LoVo (cell line): ENCODE measurements at places on chromosomes 16 and 17.

GRCh38 chr17:75069783-75070182 lies 18.0 kb upstream of the SLC16A5 start:
- no peak for DNase-seq

- DNase-seq: no peak
Measured at GRCh38 chr17:43034894-43035293, 9.9 kb downstream of the RND2 start.

DNA sequence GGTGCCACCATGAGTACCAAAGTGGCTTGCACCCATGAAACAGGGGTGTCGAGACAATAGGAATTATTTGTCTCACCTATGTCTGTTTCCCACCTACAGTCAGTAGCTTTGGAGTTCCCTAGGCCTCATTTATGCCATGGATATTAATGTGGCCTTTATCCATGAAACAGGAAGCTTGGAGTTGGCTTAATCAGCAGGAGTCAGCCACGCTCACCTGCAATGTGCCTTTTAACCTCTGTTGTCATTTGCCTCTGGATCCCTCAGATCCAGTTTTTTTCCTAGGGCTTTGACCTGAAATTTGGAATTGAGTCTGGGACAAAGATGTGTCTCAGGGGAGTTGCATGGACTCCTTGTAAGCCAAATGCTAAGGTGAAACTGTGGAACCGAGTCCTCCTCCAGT lies 44.4 kb downstream of the TAOK1 start:
- no peak for DNase-seq

DNA sequence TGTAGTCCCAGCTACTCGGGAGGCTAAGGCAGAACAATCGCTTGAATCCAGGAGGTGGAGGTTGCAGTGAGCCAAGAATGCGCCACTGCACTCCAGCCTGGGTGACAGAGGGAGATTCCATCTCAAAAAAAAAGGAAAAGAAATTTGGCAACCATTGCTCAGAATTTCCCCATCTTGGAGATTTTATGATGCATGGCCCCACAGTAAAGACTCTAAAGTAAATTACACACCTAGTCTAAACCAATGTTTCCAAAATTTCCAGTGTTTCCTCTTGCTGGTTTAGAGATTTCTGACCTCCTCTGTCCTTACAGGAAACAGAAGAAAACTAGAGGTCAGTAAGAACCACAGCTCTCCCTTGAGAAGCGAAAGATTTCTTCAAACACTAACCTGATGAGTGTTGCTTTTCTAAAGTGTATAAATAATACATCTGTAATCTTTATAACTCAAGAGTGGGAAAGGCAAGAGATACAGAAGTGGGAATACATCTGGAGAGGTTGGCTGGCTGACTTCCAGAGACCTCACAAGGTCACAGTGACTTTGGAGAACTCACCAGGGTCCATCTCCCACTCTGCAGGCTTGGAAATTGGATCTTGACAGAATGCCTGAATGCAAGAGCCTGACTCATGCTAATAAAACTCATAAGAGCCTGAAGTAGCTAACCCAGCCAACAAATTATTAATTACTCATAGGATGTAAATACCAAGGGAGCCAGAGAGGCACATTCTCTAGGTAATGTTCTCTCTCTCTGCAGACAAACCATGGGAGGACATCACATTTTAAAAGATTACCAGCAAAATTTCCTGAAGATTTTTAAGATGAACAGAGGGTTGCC lies 8.8 kb downstream of the ADAT1 start:
- no peak for DNase-seq

GRCh38 chr17:32111141-32111771 lies 31.0 kb upstream of the RHOT1 start:
- DNase-seq: no peak

DNA sequence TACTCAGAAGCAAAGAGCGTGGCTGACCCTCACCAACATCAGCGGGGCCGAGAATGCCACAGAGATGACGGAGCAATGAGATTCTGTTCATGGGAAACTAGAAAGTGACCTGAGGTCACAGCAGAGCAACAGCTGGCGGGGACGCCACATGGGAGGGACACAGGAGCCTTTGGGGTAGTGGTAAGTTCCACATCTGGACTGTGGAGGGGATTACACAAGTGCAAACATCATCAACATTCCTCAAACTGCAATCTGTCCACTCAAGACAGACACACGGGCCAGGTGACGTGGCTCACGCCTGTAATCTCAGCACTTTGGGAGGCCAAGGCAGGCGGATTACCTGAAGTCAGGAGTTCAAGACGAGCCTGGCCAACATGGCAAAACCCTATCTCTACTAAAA lies 11.2 kb downstream of the HAGH start:
- no peak for DNase-seq

GRCh38 chr17:46722662-46723285 lies 95.7 kb downstream of the WNT3 start:
- no peak for DNase-seq

DNA sequence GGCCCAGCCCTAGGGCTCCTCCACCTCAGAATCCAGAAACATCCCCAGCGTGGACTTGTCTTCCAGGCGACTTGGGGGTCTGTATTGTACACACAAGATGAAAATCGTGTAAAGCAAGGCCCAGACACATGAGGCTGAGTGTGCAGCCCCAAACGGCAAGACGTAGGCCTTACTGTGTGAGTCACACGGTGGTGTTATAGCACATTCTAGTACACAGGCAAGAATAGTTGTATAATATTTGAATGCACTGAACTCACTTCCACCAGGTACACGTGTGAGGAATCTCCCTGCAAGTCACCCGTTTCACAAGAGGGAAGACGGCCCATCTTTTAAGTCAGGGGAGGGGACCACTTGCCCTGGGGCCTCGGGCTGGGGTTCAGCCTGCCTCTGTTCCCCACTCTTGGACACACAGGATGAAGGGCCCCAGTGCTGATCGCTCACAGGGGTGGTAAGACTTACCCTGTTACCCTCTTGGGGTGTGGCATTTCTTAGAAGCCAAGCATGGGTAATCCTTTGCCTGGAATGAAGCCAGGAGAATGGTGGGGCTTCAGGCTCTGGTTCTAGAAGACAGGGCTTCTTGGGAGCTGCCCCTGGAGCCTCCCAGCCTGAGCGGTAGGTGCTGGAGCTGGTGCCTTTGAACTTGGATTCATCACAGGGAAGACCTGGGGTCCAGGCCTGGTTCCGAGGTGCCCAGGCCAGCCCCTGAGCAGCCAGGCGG lies 71.3 kb downstream of the SREBF1 start:
- DNase-seq: no peak

DNA sequence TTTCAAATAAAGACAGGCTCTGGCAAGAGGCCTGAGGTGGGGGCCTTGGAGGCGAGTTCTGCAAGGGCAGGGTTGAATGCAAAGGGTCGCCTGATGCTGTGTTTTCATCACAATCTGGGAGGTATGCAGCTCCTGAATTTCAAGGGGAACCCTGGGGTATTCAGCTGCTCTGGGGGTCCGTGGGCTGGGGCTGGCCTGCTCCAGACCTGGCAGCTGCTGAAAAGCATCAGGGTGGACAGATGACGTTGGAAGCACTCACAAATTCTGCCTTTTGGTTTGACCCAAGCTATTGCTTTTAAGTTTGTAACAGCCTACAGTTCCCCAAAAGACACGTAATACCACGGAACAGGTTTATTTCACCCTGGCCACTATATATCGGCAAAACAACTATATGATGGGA lies 1.3 kb downstream of the DNAH17 start:
- no peak for DNase-seq

- DNase-seq: no peak
Measured at GRCh38 chr16:9598731-9599083, 507.3 kb downstream of the HAPSTR1 start.

- no peak for DNase-seq
Measured at GRCh38 chr17:80331820-80332219, 71.2 kb downstream of the RNF213 start.

DNA sequence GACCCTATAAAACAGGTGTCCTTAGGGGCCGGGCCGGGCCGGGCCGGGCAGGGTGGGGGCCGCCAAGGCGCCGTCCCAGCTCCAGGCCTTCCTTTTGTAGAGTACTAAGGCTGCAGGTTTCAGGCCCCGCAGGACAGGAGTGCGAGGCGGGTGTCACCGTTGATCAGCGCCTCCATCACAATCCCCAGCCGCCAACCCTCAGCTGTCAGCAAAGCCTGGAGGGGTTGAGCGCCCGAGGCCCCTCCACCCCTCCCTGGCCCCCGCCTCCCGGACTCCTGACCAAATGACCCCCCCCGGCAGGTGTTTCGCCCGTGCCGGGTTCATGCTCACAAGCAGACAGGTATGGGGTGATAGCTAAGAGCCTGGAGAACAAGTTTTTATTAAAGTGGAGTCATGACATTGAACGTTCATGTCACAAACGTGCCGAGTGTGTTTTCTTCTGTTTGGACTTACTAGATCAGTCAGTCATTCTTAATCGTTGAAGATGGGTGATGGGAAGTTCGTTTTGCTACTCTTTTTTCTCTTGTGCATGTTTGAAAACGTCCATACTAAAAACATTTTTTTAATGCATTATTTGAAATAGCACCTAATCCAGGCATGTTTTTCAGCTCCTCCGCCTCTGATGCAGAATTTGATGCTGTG lies 534 bp downstream of the ARL2BP start:
- DNase-seq: peak; percentile 11

GRCh38 chr16:17144431-17144830 lies 326.3 kb downstream of the XYLT1 start:
- no peak for DNase-seq

DNA sequence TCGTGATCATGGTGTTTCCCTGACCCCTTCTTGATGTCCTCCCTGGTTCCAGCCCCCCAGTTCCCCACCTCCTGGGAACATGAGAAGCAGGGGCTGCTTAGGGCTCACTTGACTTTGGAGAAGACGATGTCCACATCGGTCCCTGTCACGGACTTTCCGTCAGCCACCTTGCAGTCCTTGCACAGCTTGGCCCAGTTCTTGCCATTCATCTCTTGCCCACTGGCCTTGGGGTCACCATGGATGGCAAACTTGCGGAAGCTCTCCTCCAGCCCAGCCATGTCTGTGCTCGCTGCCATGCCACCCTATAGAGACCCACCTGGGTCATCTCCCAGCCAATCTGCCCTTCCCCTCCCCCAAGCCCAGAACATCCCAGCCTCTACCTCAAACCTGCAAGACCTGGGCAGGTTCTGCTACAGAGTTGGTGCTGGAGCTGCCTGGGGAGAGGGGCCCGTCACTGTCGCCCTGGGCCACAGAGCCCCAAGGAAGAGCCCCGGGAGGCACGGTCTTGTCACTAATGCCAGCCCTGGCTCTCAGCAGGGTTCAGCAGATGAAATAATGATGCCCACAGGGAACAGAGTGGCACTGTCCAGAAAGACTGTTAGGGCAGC lies 2.4 kb downstream of the TPPP3 start:
- DNase-seq: no peak

- no peak for DNase-seq
Measured at GRCh38 chr16:54049591-54050458, 236.8 kb downstream of the IRX3 start.

DNA sequence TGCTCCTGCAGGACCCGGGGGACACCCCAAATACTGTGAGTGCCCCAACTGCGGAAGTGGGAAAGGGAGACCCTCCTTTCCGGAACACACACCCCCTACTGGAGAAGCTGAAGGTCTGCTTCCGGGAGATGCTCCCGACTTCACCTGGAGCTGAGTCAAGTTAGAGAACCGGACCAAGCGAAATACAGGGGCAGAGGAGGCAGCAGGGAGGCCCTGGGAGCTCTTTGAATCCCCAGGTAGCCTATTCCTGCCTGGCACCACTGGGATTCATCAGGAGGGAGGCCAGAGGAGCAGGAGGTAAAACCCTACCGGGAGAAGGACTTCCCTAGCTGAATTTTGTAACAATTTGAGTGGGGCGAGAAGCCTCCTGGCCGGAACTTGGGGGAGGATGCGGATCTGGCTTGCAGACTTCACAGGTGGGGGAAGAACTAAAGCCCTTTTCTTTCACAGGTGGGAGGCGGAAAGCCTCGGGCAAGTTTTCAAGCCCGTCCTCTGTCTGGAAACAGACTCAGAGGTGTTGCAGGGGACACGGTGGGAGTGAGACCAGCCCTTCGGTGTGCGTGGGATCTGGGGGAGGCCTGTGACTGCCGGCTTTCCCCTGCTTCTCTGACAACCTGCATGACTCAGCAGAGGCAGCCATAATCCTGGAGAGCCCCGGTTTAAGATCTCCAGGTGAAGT lies 22.4 kb upstream of the TEKT1 start:
- DNase-seq: no peak

DNA sequence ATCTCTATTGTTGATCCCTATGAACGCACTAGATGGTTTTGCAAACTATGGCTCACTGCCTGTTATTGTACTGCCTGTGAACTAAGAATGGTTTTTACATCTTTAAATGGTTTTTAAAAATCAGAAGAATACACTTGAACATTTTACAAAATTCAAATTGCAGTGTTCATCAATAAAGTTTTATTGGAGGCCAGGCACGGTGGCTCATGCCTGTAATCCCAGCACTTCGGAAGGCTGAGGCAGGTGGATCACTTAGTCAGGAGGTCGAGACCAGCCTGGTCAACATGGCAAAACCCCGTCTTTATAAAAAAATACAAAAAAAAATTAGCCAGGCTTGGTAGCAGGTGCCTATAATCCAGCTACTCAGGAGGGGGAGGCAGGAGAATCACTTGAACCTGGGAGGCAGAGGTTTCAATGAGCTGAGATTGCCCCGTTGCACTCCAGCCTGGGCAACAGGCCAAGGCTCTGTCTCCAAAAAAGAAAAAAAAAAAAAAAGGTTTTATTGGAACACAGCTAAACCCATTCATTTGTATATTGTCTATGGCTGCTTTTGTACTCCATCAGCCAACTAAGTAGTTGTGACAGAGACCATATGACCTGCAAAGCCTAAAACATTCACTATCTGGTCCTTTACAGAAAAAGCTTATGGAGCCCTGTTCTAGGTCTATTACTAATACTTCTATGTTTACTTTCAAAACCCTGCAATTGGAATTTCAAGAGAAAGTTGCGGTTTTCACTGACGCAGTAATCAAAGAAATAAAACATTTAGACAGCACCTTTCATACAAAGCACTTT lies 18.9 kb downstream of the IKZF3 start:
- no peak for DNase-seq

DNA sequence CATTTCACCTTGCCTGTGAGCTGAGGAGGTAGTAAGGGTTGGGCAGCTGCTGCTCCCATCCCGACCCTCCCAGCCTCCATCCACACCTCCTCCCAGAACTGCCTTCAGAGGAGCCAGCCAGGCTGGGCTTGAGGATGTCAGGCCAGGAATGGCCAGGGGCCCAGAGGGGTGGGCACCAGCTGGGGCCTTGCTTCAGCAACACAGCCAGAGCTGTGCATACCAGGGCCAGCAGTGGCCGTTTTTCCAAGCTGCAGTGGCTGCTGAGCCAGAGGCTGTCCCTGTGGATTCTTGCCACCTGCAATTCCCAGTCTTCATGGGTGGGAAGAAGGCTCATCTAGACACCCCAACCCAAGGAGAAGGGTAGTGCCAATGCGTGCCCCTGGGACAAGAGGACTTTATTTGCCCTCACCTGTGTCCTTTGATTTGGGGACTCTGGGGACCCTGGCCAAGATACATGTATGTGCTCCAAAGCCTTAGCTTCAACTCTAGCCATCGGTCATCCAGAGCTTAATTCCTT lies 153.4 kb upstream of the SDK2 start:
- no peak for DNase-seq

GRCh38 chr17:80251966-80252365 lies 8.7 kb upstream of the RNF213 start:
- DNase-seq: no peak

GRCh38 chr16:35752012-35752772 lies 2292.8 kb downstream of the TP53TG3F start:
- no peak for DNase-seq

- no peak for DNase-seq
Measured at GRCh38 chr17:47735139-47735464, 2.1 kb downstream of the TBX21 start.

- no peak for DNase-seq
Measured at GRCh38 chr17:1180958-1181752, 1.4 kb upstream of the ABR start.
